Activated CD4-positive, alpha-beta memory T cell treated with anti-CD3 and anti-CD28 coated beads for 36 hours (primary cell): ENCODE measurements at places on chromosomes 16 and 17. TPM values are rescaled to one million over a fixed set of nuclear protein-coding genes. Genes with fewer than 3 reads are reported as not detected.
A peak's percentile ranks its signal among the peaks of the same experiment; 100 is the strongest.

Gene PLA2G15
- 8.0 TPM for total RNA-seq

Gene ABCC11
- total RNA-seq, result 0.33 TPM

Gene IL34
- total RNA-seq, result not detected

Gene KRTAP9-8
- not detected for total RNA-seq

Gene NACA2
- total RNA-seq, result not detected

GRCh38 chr17:3665834-3666233 lies 2.5 kb downstream of the TAX1BP3 start:
- no peak for DNase-seq

GRCh38 chr17:21592774-21593173 lies 99.5 kb upstream of the KCNJ18 start:
- DNase-seq, result no peak

- no peak for DNase-seq
Measured at GRCh38 chr16:28607116-28607623, 2.7 kb downstream of the SULT1A1 start.

DNA sequence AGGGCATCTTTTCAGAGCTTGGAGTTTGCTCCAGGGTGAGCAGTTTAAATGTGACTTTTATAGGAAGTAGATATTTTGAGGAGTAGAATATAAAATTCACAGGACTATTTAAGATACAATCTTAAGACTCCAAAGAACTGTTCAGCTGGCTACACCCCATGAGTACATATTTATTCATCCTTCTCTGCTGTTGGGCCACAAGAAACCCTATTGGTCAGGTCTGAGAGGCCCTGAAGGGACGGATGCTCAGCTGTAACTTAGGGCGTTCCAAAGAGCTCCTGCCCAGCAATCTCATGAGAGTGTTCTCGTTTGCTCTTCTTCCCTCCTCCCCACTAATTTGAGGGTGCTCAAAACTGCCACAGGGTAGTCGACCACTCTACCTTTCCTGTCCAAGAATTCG lies 7.3 kb downstream of the ST6GALNAC2 start:
- no peak for DNase-seq

GRCh38 chr16:398561-399339 lies 1.8 kb downstream of the NME4 start:
- DNase-seq, result no peak

- peak; percentile 90 for DNase-seq
Measured at GRCh38 chr17:57255776-57256681, at the start of gene MSI2. Gene MSI2 (plus strand): TSS chr17:57256523. CDS start chr17:57256743, 220 bp downstream.

GRCh38 chr16:2159175-2159838 lies 3.7 kb downstream of the TRAF7 start:
- no peak for DNase-seq

DNA sequence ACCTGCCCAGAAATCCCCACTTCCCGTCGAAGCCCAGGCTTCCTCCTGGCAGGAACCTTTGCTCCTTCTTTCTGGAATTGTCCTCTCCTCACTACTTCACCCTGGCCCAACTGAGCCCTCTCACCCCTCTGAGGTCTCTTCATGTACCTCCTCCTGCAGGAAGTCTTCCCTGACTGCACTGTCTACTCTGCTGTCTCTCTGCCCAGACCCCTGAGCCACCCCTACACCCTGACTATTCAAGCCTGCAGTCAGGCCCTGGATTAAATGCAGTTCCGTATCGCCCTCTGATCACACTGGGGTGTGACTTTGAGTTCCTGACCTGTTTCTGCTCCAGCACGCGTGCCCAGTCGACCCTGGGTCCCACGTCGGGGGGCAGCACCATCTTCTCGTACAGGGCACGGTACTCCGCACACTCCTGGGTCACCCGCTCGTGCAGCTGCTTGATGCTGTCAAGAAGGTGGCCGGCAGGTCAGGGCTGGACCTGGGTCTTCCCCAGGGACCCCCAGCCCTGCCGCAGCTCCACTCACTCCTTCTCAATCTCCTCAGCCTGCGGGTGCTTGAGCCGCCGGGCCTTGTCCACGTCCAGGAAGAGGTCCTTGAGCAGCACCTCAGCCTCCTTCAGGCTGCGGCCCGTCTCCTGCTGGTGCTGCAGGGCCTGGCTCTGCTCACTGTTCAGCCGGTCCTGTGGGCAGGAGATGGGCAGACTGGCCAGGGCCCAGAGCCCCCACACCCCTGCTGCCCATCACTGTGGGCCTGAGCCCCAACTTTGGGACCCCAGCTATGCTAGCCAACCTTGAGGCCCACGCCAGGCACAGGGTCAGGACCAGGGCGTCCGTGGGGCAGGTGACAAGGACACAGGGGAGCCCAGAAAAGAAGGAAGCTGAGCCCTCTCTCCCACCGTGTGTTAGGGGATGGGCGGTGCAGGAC lies 3.9 kb downstream of the EVPL start:
- DNase-seq, result no peak

DNA sequence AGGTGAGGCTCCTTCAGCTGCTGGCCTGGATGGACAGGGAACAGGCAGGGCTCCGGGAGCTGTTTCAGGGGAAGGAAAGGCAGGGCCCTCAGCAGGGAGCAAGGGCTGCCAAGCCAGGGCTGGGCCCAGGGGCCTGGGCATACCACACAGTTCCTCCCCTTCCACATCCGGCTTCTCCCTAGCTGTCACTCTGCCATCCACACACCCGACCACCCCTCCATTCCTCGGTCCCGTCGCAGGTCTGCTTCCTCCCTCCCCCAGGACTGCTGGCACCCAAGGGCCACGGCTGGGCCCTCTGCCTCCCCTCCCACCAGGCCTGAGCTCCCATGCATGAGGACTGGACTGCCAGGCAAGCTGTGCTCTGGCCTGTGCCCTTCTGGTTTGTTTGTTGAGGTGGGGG lies 24.0 kb downstream of the CDIP1 start:
- no peak for DNase-seq

DNA sequence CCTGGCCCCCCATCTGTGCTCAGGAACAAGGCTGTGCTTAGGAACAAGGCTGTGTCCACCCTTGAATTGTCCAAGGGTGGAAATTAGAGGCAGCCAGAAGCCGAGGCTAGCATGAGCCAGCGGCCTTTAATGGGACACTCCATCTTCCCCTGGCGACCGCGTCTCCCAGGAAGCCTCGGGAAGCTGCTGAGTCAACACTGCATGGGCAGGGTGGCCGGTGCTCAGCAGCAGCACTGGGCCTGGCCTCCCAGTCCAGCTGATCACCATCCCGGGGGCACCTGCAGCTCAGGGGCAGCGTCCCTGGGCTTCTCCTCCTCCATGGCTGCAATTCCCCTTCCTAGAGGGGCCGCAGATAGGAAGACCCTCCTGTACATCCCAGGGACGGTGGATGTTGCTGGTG lies 180.8 kb downstream of the ENGASE start:
- DNase-seq, result no peak

DNA sequence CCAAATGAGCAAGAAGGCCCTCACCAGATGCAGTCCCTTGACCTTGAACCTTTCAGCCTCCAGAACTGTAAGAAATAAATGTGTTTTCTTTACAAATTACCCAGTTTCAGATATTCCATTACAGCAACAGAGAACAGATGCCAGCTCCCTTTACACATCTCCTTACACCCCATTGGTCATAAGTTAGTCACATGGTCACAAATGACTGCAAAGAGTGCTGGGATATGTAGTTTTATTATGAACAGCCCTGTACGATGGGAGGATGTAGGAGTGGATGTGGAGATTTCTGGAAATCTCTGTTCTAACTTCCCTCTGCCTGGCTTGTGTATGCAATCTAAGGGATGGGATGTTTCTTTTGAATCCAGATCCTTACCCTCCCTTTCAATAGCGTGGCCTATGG lies 13.3 kb upstream of the RPL38 start:
- no peak for DNase-seq
